T-helper 1 cell (primary cell): ENCODE measurements at places on chromosomes 12 and 14.
A peak's percentile ranks its signal among the peaks of the same experiment; 100 is the strongest.

- no peak for DNase-seq
Observed at GRCh38 chr12:94326727-94327126, 132.9 kb downstream of the CEP83 start.

- DNase-seq = no peak
Observed at GRCh38 chr12:104143918-104144317, 5.9 kb upstream of the NFYB start.

GRCh38 chr12:74489543-74489942 lies 48.1 kb upstream of the ATXN7L3B start:
- DNase-seq = no peak

- DNase-seq = no peak
Observed at GRCh38 chr12:40907115-40907527, 214.9 kb downstream of the CNTN1 start.

DNA sequence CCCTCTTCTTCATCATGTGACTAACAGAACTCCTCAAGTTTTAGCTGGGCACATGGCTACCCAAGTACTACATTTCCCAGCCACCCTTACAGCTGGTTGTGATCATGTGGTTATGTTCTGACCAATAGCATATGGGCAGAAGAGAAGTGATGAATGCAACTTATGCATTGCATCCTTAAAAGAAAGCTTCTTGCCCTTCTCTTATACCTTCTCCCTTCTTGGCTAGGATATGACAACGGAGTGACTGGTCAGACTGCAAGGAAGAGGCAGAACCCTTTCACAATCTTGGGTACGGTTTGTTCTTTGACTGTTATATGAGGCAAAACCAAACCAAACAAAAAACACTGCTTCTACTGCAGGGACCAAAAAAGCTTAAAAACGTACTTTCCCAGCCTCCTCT lies 66.5 kb upstream of the MAX start:
- DNase-seq = peak; percentile 44

- DNase-seq = no peak
Observed at GRCh38 chr12:43858096-43858495, 22.2 kb downstream of the TMEM117 start.

DNA sequence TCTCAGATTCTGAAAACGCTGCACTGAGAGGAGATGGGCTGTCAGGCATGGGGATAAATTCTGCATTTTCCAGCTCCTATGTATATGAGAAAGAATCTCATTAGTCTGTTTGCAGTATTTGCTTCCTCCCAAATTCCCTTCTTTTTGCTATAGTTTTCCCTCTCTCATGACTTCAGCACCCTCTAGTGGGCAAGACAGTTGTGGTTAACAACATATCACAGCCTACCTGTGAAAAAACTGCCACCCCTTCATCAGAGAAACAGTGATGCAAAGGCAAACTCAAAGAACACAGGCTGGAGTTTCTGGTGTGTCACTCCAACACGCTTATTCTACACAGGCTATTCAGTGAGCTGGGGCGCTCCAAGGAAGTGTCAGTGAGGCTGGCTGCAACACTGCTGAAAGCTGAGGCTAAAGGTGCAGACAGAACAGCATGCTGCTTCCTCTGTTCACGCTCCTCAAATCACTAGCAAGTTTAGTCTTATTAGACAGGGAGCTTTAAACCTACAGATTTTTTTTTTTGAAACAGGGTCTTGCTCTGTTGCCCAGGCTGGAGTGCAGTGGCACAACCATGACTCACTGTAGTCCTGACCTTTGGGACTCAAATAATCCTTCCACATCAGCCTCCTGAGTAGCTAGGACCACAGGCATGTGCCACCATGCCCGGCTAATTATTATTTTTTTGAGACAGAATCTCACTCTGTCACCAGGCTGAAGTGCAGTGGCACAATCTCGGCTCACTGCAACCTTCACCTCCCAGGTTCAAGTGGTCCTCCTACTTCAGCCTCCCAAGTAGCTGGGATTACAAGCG lies 19.3 kb downstream of the ZC2HC1C start:
- DNase-seq = peak; percentile 46

GRCh38 chr12:62078020-62078419 lies 182.2 kb upstream of the USP15 start:
- DNase-seq = no peak

GRCh38 chr12:129927316-129927900 lies 23.6 kb upstream of the TMEM132D start:
- no peak for DNase-seq

DNA sequence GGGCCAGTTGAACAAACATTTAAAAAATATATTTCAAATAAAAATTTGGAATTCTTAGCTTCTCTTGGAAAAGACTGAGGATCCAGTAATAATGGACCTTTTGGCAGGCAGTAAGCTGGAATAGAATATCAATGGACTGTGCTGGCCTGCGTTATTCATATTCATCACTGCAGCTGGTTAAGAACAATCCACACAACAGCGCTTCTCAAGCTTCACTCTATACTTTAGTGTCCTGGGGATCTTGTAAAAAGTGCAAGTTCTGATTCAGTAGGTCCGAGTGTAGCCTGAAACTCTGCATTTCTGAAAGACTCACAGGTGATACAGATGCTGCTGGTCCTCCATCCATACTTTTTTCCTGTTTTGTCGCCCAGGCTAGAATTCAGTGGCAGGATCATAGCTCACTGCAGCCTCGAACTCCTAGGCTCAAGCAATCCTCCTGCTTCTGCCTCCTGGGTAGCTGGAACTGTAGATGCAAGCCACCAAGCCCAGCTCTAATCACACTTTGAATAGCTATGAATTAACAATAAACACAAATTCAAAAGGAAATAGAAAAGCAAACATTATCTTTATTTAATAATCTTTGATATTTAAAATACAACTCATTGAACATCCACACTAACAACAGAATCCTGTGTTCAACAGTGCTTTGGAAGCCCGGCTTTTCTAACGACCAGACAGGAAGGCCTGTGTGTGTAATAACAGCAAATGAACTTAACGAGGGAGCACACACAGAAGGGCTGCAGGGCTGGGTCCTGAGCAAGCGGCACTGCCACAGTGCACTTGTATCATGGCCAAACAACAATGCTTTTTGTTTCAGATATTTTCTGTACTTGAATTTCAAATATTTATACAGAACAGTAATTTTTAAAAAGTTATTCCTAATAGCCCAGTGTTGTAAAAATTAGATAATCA lies 18.4 kb upstream of the TRIP11 start:
- no peak for DNase-seq

DNA sequence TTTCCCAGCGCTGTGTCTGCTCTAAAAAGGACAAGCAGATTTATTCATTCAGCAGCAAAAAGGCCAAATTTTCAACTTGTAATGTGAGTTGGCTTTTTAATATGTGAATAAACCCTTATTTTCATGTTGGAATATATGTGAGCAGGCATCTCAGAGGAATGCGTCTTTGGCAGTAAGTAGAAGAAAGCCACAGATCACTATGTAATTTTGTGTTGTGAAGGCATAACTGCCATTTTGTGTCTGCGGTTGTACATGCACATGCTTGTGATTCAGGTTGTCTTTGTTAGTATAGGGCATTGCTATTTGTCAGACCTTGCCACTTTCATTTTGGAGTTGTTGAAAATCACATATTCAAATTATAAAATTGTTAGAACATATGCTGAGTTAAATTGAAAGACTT lies 398.8 kb upstream of the RGS6 start:
- DNase-seq = no peak

DNA sequence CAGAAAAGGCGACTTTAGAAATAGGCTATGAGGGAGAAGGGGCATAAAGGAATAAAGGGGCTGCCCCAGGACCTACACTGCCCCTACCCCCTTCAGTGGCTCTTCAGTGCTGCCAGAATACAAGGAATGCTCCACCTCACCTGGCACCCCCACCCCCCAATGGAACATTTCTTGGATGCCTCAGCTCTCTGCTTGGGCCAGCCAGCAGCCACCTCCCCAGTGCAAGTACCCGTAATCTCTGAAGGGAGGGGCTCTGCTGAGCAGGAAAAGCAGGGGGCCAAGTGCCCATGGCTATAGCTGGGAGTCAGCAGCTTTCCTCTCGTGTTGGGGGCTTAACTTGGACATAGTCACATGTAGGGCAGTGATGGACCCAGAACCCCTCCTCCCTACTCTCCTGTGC lies 33.3 kb downstream of the BAZ2A start:
- no peak for DNase-seq

DNA sequence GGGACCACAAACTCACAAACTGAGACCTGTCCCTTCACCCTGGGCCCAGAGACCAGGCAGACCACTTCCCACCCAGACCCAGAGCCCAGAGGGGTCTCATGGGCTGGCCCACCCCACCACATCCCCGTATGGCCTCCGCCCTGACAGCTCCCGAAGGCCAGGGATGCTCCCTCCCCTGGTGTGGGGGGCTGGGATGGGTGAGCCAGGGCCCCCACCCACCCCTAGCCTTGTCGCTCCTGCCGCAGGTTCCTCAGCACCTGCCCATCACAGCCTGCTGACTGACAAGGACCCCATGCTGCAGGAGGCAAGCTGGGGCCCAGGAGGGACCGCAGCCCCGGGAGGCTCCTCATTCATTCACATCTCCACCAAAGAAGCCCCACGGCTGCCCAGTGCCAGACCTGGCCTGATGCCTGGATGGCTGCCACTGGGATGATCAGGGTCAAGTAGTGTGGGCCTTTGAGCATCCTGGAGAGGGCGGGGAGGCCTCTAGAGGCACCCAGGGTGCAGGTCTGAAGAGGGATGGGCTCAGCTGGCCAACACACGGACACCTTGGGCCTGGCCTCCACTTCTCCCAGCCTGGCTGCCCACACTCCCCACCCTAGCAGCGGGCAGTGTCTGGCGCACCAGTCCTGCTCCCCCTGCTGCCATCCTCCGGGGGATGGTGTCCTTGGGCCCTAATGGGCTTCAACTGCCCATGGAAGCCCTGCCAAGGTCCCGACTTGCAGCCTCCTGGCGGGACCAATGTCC lies 24.7 kb upstream of the GPR132 start:
- no peak for DNase-seq

GRCh38 chr14:69848903-69849391 lies 30.3 kb upstream of the SMOC1 start:
- no peak for DNase-seq

DNA sequence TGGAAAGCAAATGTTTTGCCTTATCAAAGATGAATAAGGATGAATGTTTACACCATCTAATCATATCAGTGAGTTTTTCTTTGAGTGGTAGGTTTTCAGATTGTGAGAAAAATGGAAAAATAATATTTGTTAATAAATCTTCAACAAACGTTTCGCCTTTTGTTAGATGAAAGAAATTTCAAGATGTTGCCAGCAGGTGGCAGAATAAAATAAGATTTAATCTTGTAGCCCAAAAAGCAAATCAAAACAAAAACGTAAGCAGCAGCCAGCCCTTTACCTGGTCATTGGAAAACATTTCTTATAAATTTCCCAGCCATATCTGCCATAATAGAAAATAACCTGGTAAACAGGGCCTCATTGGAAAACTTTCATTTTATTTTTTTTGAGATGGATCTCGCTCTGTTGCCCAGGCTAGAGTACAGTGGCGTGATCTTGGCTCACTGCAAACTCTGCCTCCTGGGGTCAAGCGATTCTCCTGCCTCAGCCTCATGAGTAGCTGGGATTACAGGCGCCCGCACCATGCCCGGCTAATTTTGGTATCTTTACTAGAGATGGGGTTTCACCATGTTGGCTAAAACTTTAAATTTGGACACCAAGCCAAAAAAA lies 15.4 kb upstream of the TMEM120B start:
- peak; percentile 33 for DNase-seq
